ENCODE measurements at places on chromosomes 6 and 20.

DNA sequence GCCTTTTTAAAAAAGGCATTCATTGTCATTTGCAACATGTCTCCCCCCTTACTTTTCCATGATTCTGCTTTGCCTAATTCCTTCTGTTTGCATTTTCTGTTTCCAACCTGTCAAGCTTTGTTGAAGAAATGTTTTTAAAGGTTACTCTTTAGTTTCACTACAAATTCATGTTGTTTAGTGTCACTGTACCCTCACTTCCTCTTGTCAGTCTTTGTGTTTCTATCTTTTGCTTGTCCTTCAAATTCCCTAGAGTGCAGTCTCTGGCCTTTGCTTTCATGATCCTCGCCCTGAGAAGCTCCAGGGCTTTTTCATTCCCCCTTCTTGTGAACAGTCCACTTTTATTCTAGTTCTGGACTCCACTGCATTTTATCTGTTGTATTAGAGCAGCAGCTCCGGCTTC is 90.6 kb downstream of the MAP3K4 start:
- no peak for DNase-seq

DNA sequence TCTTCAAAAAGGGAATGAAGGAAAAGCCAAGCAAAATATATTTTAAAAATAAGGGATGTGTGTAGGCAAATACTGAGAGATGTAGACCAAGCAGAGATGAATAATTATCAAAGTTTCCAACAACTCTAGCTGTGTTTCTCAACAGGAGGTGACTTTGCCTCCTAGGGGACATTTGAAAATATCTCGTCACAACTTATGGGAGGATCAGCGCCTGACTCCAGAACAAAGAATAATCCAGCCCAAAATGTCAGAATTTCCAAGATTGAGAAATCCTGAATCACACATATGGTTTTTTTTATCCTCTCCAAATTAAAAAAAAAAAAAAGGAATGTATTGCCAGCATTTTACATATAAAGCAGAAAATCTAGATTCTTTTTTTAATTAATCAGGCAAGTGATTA is 241.2 kb upstream of the ZFP64 start:
- no peak for DNase-seq

- no peak for DNase-seq
Observed at GRCh38 chr6:26401389-26401986, 587 bp upstream of the BTN3A1 start.

DNA sequence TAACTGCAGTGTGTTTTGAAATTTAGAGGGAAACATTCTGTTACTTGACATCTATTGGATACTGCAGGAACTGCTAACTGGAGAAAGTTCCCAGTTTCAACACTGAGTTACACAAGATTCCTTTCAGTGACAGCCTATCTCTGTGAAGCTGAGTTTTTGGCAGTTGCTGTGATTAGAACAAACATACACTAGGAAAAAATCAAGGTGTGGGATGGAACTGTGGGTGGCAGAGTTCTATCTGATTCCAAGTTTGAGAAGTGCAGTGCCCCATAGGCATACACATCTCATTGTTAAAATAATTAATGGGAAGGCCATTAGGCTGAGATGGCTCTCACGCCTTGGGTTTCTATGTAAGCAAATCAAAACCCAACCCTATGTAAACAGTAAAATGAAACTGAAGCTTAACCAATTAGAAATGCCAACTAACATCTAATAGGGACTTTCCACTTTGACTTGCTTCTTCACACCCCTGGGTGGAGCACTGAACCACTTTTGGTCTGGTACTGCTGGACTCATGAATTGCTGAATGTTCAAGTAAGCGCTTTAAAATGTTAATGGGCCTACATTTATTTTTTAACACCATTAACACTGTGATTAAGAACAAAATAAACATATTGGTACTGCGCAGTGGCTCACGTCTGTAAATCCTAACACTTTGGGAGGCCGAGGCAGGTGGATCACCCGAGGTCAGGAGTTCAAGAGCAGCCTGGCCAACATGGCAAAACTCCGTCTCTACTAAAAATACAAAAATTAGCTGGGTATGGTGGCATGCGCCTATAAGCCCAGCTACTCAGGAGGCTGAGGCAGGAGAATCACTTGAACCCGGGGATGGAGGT is 55.2 kb upstream of the TBC1D7 start:
- DNase-seq = no peak

DNA sequence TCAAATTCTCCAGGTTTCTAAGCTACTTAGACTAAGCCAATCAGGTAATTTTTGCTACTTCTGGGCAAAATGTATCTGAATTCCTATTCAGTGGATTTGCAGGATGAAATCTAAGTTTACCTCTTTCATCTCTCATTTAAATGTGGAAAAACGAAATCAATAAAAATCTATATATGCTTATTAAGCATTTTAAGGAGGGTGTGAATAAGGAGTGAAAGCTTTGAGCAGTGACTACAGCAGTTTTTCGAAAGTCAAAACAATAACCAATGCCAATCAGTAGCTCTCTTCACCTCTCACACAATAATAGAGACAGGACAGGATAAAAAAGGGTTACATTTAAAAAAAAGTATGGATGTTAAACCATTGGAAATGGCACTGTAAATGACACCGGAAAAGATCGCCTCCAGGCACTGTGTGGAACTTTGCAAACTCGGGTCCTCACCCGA is 476 bp upstream of the BCKDHB start:
- DNase-seq = no peak

- no peak for DNase-seq
Observed at GRCh38 chr6:74458536-74458935, 747.3 kb downstream of the COL12A1 start.

DNA sequence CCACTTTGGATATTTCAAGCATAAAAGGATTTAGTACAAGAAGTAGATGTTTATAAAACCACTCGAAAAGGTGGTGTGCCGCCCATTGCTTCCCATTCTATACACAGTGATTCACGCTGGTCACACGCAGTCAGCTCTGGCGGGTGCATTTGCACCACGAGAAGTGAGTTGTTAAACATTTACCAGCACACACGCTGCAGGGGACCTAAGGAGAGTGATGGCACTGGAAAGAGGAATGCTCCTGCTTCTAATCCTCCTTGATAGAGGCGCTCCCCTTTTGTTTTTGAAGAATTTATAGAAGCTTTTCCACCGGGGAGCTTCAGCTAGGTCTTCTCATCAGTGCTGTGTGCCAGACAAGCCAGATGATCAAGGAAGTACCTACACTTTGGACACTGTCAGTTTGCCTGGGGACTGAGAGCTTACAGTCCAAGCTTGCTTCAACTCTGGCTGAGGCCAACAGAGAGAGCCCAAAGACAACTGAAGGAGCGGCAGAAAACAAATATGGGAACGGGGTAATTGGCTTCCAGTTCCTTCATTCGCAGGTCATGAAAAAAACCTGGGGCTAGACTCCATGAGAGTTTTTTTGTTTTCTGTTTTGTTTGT is 31.2 kb downstream of the MUC22 start:
- DNase-seq = peak; percentile 35

- no peak for DNase-seq
Observed at GRCh38 chr6:1486387-1486786, 97.0 kb downstream of the FOXF2 start.

- no peak for DNase-seq
Observed at GRCh38 chr20:56788671-56789610, 159.8 kb downstream of the TFAP2C start.
